Activated CD8-positive, alpha-beta T cell treated with anti-CD3 and anti-CD28 coated beads, Interleukin-2, amount 10 ng/mL, durations not matched to agents 7 days and 5 days (primary cell): ENCODE measurements at places on chromosomes 5 and 9.

DNA sequence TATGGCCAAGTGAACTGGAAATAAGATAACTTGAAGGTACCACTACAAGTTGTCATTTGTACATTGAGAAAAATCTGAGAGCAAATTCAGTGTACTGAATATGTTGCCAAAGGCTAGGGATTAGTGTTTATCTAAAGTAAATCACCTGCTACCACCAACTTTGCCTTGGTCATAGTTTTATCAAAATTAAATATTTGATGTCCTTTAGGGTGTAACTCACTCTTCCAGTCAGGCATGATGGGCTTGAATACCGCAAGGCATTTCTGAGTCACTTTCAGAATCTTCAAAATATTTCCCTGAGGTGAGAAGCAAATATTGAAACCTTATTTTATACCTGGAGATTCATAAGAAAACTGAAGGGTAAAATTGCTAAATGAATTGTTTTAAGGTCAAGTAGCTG, 1338.6 kb upstream of the ACO1 start:
- DNase-seq = no peak

- no peak for DNase-seq
Observed at GRCh38 chr5:176601901-176602482, 8.0 kb downstream of the GPRIN1 start.

DNA sequence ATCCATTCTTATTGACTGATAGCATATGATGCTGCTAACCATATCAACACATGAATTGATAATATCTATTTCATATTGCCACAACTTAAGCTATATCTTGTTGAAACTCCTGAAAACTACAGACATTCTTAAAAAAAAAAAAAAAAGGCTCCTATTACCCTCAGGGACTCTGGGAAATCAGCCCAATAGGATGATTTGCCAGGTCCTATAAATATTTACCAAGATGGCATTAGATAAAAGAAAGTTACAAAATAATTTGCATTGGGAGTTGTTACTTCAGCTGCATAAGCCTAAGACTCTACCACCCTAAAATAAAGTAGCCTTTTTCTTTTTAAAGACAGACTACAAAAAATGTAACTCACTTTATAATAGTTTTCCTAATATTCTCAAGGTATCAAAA, 84.4 kb downstream of the CDO1 start:
- DNase-seq = no peak

DNA sequence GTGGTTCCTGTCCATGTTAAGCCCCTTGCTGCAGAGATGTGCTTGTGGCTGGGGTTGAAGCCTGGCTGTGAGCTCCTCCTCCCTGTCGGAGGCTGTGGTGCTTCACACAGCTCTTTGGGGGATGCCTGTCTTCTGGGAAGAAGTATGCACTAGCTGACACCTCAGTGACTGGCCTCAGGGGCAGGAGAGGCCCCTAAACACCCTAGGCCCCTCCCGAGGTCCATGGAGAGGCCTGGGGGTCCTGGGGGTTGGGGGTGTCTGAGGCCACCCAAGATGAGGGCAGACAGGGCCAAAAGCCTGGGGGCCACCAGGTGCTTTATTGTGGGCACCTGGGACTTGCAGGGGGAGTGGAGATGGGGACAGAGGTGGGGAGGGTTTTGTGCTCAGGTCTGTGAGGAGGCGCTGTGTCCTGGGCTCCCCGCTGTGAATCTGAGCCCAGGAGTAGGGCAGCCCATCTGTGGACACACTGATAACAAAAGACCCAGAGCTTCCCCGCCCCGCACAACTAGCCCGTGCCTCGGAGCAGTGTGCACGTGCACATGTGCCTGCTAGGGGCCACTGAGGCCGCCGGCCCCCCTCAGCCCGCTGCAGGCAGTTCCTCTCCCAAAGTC, 92.0 kb downstream of the PHF2 start:
- DNase-seq = no peak

- DNase-seq = peak; percentile 56
Observed at GRCh38 chr5:142016556-142016955, 3.7 kb upstream of the GNPDA1 start.

- DNase-seq = no peak
Observed at GRCh38 chr5:179696603-179697002, 2.2 kb upstream of the CANX start.

GRCh38 chr9:71857159-71857558, 53.8 kb downstream of the ABHD17B start:
- DNase-seq = no peak

DNA sequence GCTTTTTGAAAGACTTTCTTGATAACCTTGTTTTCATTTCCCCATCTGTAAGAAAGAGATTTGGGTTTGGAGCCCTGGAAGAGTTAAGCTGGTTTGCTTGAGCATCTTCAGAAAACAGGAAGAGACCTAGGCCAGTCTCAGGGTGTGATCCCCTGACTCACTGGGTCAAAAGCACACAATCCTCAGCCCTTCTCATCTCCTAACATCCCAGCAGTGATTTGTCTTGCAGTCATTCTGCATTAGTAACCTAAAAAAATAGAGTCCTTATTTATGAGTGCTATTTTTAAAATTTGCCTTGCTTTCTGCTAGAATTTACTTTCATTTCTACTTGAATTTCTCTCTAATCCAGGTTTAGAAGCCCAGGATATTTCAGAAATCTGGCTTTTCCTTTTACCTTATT, 16.4 kb upstream of the ARSB start:
- DNase-seq = no peak

GRCh38 chr9:61666310-61666709, 476.5 kb downstream of the SPATA31A7 start:
- DNase-seq = no peak
